ENCODE measurements at places on chromosomes 2 and 18. TPM values are rescaled to one million over a fixed set of nuclear protein-coding genes. Genes with fewer than 3 reads are reported as not detected.

GRCh38 chr2:175003875-175004729, 1.1 kb downstream of the CHN1 start:
- DNase-seq: no peak

- DNase-seq: no peak
Measured at GRCh38 chr2:182705761-182706160, 10.3 kb upstream of the DNAJC10 start.

DNA sequence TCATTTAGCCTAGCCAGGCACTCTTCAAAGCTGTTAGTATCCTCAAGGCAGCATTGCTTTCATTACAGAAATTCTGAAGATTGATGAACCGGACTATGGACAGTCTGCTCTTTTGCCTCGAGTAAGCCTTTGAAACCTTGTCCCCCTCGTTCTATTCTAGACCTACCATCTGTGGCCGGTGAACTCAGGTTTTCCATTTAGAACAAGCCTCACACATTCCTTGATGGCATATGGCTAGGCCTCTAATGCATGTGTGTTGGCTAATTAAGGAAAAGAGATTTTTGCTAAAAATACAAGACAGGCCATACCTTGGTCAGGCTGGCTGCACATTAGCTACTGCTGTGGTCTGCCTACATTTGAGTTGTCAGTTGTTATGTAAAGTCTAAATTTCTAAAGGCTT, 111.8 kb downstream of the CERS6 start:
- no peak for DNase-seq

- no peak for DNase-seq
Measured at GRCh38 chr2:190973726-190974628, 40.0 kb downstream of the STAT1 start.

GRCh38 chr2:168466190-168466737, 10.2 kb downstream of the CERS6 start:
- no peak for DNase-seq

The AOX1 gene
- 18.0 TPM for total RNA-seq

The RHBDD1 gene
- total RNA-seq: 8.8 TPM

Data from HepG2 (cell line).